ENCODE measurements at places on chromosomes 3 and 15. TPM values are rescaled to one million over a fixed set of nuclear protein-coding genes. Genes with fewer than 3 reads are reported as not detected.
A peak's percentile ranks its signal among the peaks of the same experiment; 100 is the strongest.

DNA sequence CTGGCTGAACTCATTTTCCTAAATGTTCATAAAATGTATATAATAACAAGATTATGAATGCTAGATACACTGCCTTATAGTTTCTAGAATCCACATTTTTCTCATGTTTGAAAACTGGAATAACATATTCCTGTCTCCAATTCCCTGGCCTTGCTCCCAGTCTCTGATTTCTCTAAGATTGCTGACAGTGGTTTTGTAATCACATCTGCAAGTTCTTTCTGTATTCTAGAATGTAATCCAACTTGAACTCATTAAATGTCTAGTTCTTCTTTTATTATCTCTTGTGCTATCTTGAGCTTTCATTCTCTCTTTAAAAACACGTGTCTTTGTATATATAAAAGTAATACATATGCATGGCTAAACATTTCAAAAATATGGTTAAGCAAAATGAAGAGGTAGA is 215.2 kb upstream of the ADAMTS9 start:
- H3K4me1 ChIP-seq = peaks cover 7% of the 10 kb centered on the region
- no peaks in the 10 kb centered on the region for H3K36me3 ChIP-seq
- no peak overlapping the region for H3K4me3 ChIP-seq
- H3K27me3 ChIP-seq = no peaks in the 10 kb centered on the region
- no peak for DNase-seq
- no peak overlapping the region for H3K27ac ChIP-seq

GRCh38 chr3:195548987-195549386 is 5.9 kb upstream of the PPP1R2 start:
- H3K27ac ChIP-seq = no peak overlapping the region
- no peak overlapping the region for H3K4me3 ChIP-seq
- H3K4me1 ChIP-seq = peaks cover 4% of the 10 kb centered on the region
- H3K36me3 ChIP-seq = no peaks in the 10 kb centered on the region
- DNase-seq = no peak
- no peaks in the 10 kb centered on the region for H3K27me3 ChIP-seq

- no peaks in the 10 kb centered on the region for H3K27me3 ChIP-seq
- no peak overlapping the region for H3K4me3 ChIP-seq
- no peak overlapping the region for H3K27ac ChIP-seq
These were observed 271.7 kb downstream of the SHQ1 start for GRCh38 chr3:72576563-72576962.

DNA sequence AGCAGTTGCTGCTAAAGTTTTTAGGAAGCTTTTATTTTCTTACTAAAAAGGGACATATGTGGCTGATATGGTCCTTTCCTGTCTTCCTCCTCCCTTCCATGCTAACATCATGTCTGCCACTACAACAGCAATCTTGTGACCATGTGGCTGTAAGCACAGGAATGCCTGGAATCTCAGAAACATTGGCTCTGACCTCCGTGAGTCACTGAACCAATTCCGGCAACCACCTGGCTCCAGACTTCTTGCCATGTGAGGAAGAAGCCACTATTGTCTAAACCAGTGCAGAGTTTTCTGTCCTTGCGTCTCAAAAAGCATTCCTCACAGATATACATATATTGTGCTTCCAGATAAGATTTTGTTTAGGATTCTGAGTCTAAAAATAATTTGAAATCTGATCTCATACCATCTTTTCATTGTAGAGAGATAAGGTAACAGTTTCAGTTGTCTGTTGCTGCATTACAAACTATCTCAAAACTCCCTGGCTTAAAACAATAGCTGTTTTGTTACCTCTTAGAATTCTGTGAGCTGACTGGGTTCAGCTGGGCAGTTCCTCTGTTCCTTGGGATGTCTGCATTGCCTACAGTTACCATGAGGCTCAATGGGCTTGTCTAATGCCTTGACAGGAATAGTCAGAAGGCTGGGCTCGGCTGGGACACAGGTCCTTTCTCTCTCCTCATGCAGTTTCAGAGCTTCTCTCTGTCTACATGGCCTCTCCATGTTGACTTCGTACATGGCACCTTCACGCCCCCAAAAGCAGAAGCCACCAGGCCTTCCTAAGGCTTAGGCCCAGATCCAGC is 77.3 kb upstream of the MAGI1 start:
- H3K4me1 ChIP-seq = peaks cover 4% of the 10 kb centered on the region
- H3K27me3 ChIP-seq = no peaks in the 10 kb centered on the region

Gene ZPLD1
- polyA plus RNA-seq = not detected

- H3K4me3 ChIP-seq = no peak overlapping the region
- H3K4me1 ChIP-seq = no peaks in the 10 kb centered on the region
These were observed 42.0 kb downstream of the GALNT15 start for GRCh38 chr3:16216373-16216935.

DNA sequence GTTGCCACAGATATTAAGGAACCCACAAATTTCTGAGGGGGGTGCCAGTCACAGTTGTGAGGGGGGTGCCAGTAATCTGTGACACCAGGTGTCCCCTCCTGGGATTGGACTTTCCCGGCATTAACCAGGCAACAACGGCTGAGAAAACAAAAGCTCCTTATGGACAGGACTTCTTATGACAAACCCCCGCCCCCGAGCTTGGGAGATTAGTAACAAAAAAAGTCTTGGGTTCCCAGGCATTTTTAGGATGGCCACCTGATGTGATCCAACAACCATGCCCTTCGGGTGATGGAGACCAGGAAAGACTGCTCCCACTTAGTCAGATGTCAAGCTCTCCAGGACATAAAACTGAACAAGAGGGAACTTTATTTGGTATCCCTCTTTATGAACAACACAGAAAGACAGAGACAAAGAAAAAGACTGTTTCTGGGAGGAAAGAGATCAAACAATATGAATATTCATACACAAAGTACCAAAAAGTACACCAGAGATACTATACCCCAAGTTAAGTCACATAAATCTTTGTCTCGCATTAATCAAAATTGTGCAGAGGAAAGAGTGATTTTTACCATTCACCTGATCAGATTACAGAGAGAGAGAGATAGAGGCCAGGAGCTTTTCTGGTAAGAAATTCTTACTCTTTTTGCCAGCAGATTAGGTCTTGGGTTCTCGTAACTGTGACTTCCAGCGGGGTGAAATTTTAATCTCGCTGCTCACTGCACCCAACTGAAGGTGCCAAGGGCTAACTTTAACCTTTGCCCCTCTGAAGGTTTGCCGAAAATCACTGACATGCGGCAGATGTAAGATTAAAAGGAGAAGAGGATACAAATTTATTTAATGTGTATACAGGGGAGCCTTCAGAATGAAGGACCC is 61.6 kb downstream of the OSTN start:
- H3K27me3 ChIP-seq = no peaks in the 10 kb centered on the region
- H3K4me3 ChIP-seq = no peak overlapping the region
- no peak overlapping the region for H3K27ac ChIP-seq

DNA sequence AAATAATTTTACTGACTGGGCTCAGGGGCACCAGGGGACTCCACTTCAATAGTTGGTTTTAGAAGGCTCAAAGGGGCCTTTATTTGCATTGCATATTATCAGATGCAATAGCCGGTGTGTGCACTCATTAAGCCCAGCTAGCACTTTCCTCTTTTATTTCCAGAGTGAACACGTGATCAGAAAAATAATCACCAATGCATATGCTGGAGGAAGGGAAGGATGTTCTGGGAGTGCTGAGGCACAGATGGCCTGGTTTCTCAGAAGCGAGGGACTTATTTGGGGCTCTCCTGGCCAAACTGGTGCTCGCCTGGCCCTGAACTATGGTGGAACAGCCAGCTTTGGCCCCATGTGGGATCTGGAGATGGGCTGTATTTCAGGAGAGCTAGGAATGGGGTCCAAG is 60.4 kb upstream of the SEC13 start:
- H3K4me3 ChIP-seq = no peak overlapping the region
- no peaks in the 10 kb centered on the region for H3K36me3 ChIP-seq
- no peaks in the 10 kb centered on the region for H3K27me3 ChIP-seq
- DNase-seq = no peak
- H3K27ac ChIP-seq = no peak overlapping the region

- peak overlapping the region; percentile 97 for H3K27ac ChIP-seq
- no peaks in the 10 kb centered on the region for H3K27me3 ChIP-seq
- H3K4me1 ChIP-seq = peaks cover 2% of the 10 kb centered on the region
- H3K36me3 ChIP-seq = no peaks in the 10 kb centered on the region
- H3K4me3 ChIP-seq = peak overlapping the region; percentile 87
These were observed 589 bp downstream of the ANAPC13 start for GRCh38 chr3:134485075-134485717.

DNA sequence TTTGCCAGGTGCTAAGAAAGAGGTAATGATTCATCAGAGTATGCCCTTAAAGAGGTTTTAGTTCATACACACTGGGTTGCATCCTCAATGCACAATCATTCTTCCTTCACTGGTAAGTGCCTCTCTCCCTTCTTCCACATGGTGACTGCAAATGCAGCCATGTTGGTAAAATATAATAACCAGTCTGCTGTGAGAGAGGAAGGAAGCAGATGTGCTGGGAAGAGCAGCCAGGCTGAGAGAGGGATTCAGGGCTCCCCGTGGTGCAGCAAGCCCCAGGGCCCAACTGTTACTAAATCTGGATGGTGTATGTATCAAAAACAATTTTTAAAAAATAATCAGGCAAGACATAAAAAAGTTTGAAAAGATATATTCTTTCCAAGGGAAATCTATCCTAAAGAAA is 498.1 kb downstream of the MAGI1 start:
- H3K4me3 ChIP-seq = no peak overlapping the region
- H3K4me1 ChIP-seq = no peaks in the 10 kb centered on the region
- H3K36me3 ChIP-seq = no peaks in the 10 kb centered on the region
- no peak for DNase-seq
- no peak overlapping the region for H3K27ac ChIP-seq

GRCh38 chr3:103684904-103685303 is 1250.1 kb downstream of the ZPLD1 start:
- no peaks in the 10 kb centered on the region for H3K27me3 ChIP-seq
- H3K4me1 ChIP-seq = no peaks in the 10 kb centered on the region
- H3K27ac ChIP-seq = no peak overlapping the region

- H3K4me1 ChIP-seq = no peaks in the 10 kb centered on the region
- peak; percentile 67 for DNase-seq
- H3K36me3 ChIP-seq = no peaks in the 10 kb centered on the region
These were observed 271.5 kb upstream of the DCBLD2 start for GRCh38 chr3:99172736-99173657.

- H3K4me3 ChIP-seq = no peak overlapping the region
- no peaks in the 10 kb centered on the region for H3K27me3 ChIP-seq
- no peaks in the 10 kb centered on the region for H3K4me1 ChIP-seq
These were observed 180.8 kb downstream of the ADAMTS17 start for GRCh38 chr15:100160953-100161352.

Gene GAP43
- polyA plus RNA-seq = 17.5 TPM

GRCh38 chr3:46672349-46672695 is 21.2 kb downstream of the ALS2CL start:
- no peaks in the 10 kb centered on the region for H3K27me3 ChIP-seq
- H3K4me3 ChIP-seq = no peak overlapping the region
- H3K36me3 ChIP-seq = no peaks in the 10 kb centered on the region
- DNase-seq = no peak

All from aorta (tissue), 5 donors.